Esophagus muscularis mucosa (tissue), 4 donors: ENCODE measurements at places on chromosomes 13 and 19. TPM values are rescaled to one million over a fixed set of nuclear protein-coding genes. Genes with fewer than 3 reads are reported as not detected.

- DNase-seq, result no peak
Measured at GRCh38 chr13:51995677-51996551, 15.3 kb downstream of the ATP7B start.

The ZNF526 gene
- 6.2 TPM for total RNA-seq

DNA sequence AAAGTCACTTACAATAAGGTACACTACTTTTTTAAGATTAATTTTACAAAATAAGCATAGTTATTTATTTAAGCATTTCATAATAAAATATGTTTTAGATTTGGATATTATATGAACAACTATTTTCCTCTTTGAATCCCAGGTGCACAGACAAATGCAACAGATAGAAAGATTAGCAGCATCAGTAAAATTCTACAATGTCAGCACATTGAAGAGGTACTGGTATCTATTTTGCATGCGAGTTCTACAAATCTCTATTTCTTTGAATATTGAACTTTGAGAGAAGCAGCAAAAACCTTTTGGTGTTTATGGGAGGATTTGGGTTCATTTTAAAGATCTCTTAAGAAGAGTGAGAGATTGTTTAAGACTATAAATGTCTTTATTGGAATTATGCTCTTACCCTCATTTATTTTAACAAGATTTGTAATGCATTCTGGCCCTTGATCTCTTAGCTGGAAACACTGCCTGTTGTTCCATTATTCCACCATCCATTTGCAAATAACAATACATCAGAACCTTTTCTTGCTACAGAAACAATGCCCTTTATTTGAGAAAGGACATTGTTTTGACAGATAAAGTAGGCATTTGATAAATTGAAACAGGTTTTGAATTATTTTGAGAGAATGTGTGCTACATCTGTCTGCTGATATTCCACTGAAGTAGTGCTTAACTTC, 558.8 kb upstream of the KLHL1 start:
- no peak for DNase-seq

DNA sequence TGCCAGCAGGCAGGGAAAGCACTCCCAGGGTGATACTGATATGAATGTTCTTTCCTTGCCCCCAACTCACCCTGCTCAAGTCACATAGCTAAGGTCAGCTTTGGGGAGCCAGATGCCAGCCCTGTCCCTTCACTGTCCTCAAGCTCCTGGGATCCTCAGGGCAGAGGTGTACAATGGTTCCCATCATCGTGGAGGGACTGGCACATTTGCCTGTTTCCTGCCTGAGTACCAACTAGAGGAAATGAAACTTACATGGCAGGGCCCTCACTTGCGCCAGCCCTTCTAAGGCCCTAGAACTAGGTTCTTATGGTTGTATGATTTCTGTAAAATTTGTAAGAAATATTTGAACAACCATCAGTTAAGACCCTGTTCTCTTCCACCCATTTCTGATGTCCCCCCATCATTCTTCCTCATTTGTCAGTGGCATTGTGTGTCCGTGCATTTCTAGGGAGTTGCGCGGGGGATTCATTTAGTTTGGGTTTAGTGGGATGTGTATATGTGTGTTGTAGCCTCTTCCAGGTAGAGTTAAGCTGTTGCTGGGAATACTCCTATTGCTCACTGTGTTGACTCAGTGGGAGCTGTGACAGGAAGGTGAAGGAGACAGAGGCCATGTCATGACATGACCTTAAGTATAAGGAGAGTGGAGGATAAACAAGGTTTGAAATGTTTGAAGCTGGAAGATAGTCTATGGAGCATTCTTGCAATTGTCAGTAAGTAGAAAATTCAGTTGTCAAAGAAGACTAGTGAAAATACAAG, 41.3 kb upstream of the RCBTB2 start:
- DNase-seq, result peak; percentile 62

- no peak for DNase-seq
Measured at GRCh38 chr13:66353664-66354063, 876.5 kb downstream of the PCDH9 start.

DNA sequence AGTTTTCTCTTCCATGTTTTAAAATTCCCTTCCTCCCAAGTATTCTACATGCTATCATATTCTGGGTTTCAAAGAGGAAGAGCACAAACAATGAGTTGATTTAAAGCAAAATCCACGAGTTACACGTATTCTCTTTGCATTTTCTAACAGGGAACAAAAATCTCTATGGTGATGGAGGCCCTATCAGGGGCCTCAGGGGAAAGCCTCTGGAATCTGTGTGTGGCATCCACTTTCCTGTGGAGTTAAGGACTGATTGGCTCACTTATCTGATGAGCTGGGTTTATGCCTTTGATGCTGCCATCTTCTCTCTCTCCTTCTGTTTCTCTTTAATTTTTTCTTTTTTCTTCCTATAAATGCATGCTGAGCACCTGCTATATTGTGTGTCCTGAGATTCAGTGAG, 14.8 kb downstream of the OLFM4 start:
- no peak for DNase-seq

The PSG3 gene
- total RNA-seq, result not detected

GRCh38 chr13:99206873-99207272, 6.2 kb downstream of the UBAC2 start:
- DNase-seq, result peak; percentile 57

The DNM2 gene
- total RNA-seq, result 73.6 TPM

- no peak for DNase-seq
Measured at GRCh38 chr13:37175996-37176395, 70.5 kb upstream of the CSNK1A1L start.

The C2CD4C gene
- total RNA-seq, result 3.7 TPM

The PCP2 gene
- total RNA-seq, result not detected

DNA sequence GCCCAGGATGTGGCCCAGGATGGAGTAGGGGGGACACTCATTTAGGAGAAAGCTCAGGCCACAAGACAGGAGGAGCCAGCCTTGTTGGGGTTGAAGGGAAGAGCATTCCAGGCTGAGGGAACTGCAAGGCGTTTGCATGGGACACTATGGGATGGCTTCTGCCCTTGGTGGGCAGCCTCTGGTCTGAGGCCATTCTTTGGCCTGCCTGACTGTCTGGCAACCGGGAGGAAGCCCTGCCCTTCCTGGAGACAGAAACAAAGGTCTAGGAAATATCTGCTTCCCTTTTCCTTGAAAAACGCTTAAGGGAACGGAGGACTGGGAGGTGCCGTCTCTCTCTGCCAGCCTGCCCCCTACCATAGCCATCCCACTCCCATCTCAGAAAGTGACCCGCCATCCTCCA, 2.8 kb upstream of the ICAM1 start:
- no peak for DNase-seq

GRCh38 chr19:48095612-48096175, 14.9 kb downstream of the PLA2G4C start:
- no peak for DNase-seq

The ZNF835 gene
- total RNA-seq, result 3.0 TPM

The SIGLEC12 gene
- not detected for total RNA-seq

DNA sequence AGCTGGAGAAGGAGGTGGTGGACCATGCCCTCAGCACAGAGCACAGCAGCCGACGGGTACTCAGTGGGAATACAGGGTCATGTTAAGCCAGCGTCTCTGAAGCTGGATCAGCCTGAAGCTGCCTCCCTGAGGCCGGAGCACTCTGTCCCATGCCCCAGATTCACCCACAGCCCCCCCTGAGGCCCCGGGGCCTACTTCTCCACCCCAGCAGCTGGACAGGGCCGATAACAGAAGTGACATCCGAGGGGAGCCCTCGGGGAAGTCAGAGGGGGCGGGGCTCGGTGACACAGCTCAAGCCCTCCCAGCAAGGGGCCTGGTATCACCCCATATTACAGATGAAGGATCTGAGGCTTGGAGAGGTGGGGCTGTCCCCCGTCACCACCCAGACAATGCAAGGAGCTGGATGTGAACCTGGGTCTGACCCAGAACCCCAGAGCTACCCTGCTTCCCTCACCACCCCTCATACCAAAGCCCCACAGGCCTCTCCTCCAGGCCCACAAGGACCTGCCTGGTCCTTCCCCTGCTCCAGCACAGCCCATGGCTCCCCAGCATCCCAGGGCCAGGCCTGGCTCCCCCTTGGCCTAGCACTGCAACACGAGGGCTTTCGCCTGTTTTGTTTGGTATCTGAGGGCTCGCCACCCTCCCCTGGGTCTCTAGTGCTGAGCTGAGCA, 5.7 kb downstream of the R3HDM4 start:
- no peak for DNase-seq
